ENCODE measurements at places on chromosomes 6 and 20.

GRCh38 chr6:130420911-130421310, 55.1 kb downstream of the TMEM200A start:
- no peak for DNase-seq

GRCh38 chr6:158283304-158283980, 28.8 kb upstream of the TULP4 start:
- peak; percentile 40 for DNase-seq

GRCh38 chr6:15329197-15329671, 83.4 kb downstream of the JARID2 start:
- DNase-seq, result no peak

- DNase-seq, result no peak
Observed at GRCh38 chr6:391559-392440, at the start of gene IRF4. IRF4 (plus strand) TSS chr6:391752; CDS start chr6:393153, 1,401 bp downstream.

DNA sequence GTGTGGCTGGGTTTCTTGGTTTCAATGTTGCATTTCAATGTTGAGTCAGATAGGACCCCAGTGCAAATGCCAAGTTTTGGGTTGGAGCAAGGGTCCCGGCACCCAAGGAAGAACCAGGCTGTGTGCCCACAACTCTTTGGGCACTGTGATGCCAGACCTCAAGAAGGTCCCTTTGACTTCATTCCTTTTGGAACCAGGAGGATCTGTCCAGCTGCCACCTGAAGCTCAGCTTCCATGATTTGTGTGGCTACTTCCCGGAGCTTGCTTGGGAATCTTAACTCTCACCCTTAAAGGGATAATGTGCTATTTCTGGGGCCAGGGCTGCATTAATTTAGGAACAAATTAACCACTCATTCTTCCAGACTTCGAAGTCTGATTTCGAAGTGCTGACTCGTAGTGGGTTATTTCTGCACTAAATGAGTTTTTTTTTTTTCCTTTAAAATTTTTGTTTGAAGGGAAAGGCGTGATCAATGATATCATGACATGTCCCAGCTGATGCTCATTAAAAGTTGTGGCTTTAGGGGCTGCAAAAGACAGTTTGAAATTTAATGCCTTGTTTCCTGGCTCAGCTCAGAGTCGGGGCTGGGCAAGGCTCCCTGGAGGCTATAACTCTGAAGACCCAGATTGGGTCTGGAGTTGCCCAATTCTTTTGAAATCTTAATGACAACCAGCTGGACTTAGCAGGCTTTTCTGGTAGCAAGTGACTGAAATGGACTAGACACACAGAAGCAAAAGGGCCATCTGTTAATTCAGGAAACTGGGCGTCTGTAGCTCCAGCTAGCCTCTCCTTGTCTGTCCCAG, 24.0 kb upstream of the PHACTR3 start:
- DNase-seq, result no peak

DNA sequence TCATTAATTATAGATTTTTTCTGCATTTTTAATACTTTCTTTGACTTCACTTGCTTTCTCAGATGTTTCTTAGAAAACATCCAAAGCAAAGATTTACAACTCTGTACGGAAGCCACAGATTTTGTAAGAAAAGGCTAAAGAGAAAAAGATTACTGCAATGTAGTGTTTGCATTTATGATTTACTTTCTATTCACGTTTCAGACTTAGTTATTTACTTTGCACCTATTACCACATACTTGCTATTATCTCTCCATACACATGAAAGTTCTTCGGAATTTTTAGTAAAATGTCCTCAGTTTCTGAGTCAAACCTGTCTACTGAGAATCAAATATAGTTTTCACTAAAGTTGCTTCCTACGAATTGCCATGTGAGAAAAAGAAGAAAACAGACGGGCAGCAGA, 22.2 kb upstream of the PHACTR2 start:
- DNase-seq, result no peak

DNA sequence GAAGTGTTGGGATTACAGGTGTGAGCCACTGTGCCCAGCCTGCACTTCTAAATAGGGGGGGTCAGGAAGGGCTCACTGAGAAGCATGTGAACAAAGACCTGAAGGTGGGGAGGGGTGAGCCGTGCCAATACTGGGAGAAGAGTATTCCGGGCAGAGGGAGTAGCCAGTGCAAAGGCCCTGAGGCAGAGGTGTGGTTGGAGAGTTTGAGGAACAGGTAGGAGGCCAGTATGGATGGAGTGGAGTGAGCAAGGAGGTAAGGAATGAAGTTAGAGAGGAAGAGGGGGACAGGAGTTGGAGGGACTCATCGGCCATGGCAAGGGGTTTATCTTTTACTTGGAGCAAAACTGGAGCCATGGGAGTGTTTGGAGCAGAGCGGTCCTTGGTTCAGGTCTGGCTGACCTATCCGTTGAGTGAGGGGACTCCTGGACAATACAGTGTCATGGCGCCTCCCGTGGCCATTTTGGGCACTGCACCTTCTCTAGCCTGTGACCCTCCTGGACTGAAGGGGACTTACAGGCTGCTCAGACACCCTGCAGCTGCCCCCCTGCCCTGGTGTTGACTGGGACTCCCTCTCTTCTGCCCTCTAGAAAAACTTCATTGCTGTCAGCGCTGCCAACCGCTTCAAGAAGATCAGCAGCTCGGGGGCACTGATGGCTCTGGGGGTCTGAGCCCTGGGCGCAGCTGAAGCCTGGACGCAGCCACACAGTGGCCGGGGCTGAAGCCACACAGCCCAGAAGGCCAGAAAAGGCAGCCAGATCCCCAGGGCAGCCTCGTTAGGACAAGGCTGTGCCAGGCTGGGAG, 12.1 kb downstream of the FOXS1 start:
- DNase-seq, result peak; percentile 15

GRCh38 chr6:49202924-49203536, 260.0 kb downstream of the MMUT start:
- DNase-seq, result no peak

GRCh38 chr20:10715035-10715434, 41.2 kb upstream of the JAG1 start:
- DNase-seq, result no peak

GRCh38 chr6:119350202-119350951, 816 bp upstream of the MAN1A1 start:
- DNase-seq, result peak; percentile 46

DNA sequence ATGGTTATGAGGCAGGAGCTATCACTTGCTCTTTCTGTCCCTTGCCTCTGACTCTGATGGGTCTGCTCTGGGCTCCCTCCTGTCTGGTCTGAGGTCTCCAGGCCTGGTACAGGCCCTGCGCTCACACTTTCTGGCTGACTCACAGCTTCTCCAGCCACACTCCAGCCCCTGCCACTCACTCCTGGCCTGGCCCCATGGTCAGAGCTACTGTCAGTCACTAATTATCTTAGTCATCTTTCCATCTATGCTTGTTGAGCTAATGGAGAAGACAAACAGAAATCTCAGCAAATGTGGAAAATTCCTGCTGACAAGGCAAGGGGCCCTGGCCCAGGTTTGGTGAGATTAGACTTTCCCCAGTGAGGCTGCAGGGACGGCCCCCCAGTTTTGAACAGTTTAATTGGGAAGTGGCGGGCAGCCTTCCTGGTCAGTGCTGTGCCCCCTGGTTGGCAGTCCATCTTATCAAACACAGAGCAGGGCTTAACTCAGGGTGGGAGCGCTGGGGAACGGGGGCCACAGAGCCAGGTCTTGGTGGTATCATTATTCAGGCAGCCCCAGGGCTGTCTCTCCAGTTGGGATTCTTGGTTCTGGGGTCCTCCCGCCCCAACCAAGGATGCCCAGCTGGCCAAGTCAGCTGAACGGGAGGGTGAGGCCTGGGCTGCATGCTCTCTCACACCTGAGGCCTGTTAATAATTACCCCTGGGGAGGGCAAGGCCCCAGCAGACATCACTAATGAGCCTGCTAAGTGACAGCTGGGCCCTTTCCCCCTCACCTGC, 63.4 kb downstream of the VEGFA start:
- DNase-seq, result no peak

GRCh38 chr6:70620746-70621145, 46.9 kb upstream of the SMAP1 start:
- no peak for DNase-seq

GRCh38 chr20:46164254-46164653, 46.1 kb downstream of the CD40 start:
- no peak for DNase-seq

- no peak for DNase-seq
Observed at GRCh38 chr6:16058929-16059345, 69.9 kb upstream of the MYLIP start.
